HFFc6 (cell line): ENCODE measurements at places on chromosomes 1 and 21.
A peak's percentile ranks its signal among the peaks of the same experiment; 100 is the strongest.

GRCh38 chr1:90579212-90579802 lies 137.8 kb downstream of the BARHL2 start:
- peak; percentile 32 for DNase-seq

- no peak for DNase-seq
Observed at GRCh38 chr1:81505831-81506230, 294.9 kb upstream of the ADGRL2 start.

DNA sequence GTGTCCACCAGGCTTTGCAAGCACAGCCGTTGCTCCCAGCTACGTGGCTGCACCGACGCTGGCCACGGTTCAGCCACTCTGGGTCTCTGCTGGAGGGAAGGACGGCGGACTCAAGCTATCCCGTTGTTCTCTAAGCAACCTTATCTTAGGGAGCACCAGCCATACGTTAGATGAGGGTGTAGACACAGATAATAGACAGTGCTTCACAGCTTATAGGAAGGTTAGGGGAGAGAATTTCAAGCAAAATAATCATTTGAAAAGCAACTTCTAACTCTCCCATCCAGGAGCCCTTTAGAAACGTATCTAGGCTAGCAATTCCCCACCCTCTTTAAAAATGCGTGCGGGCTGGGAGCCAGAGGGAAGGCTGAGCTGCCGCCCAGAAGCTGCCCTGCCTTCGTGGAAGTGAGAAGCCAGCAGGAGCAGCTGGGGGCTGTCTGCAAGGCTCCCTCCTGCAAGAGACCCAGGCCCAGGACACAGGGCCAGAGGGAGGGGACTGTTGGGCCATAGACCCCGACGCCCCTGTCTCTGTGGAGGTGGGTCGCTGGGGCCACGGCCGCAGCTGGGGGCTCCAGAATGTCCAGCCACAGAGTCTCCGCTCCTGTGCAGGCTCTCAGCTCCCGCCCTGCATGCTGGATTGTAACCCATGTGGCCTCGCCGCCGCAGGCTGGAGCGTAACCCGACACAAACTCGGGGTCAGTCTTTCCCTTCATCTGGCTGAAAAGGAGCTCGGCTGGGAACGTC lies 31.2 kb upstream of the COL6A2 start:
- no peak for DNase-seq

DNA sequence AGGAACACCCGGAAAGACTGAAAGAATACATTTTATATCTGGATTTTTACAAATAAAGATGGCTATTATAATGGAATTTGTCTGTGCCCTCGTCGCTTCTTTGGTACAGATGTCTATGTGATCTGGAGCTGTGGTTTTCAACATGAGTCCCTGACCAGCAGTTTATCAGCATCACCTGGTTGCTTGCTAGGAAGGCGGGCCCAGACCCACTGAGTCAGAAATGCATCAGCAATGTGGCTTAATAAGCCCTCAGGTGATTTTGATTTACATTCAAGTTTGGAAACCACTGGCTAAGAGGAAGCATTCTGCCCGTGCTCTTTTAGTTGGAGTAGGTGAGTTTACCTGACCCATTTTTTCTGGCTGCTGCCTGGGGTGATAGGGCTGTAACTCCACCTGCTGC lies 31.7 kb downstream of the ATP1A1 start:
- no peak for DNase-seq

DNA sequence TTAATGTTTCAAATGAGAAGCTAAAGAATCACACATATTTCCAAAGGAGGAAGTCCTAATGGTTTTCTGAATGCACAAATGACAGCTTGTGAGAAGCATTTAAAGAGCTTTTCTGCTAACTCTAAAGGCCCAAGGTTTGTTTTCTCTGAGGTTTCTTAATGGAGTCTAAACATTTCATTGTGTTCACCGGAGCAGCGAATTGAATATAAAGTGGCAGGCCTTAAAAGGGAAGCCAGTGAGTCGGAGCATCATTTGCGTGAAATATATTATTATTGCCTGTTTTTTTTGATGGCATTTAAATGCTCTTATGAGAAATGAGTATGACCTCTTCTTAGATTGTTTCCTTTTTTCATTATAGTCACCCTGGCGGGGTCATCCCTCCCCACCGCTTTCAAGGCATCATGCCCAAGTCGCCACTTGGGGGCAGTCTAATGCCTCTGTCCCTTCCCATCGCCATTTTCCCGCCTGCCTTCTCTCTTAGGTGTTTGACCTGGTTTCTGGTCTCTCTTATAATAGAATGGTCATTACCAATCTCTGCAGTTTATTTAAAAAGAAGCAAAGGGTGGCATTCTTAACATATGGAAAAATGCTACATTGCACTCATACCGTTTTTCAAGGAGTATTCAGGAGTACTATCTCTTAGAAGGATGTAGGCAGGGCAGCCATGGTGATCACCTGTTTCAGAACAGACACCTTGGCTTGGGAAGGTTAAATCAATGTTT lies 25.3 kb upstream of the OVAAL start:
- DNase-seq, result peak; percentile 42

- no peak for DNase-seq
Observed at GRCh38 chr1:63142001-63142400, 180.4 kb upstream of the FOXD3 start.

- DNase-seq, result peak; percentile 20
Observed at GRCh38 chr1:42931108-42931539, 27.5 kb downstream of the SLC2A1 start.

DNA sequence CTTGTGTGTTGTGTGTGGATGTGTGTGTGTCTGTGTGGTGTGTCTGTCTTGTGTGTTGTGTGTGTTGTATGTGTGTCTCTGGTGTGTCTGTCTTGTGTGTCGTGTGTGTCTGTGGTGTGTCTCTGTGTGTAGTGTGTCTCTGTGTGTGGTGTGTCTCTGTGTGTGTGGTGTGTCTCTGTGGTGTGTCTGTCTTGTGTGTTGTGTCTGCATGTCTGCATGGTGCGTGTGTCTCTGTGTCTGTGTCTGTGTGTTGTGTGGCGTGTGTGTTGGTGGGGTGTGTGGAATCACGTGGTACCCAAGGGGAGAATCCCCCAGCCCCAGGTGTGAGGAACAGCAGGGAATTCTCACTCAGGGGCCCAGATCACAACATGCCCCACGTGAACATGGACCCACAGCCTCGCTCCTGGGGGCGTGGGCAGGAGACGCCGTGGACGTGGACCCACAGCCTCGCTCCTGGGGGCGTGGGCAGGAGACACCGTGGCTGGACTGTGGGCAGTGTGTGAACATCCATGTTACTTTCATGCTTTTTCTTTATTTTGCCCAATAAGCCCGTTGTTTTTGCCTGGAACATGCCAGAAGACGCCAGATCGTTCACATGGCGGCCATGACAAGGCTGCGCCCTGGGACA lies 67.8 kb downstream of the SLC19A1 start:
- DNase-seq, result no peak

GRCh38 chr21:38067086-38067739 lies 151.0 kb upstream of the KCNJ6 start:
- DNase-seq, result no peak

DNA sequence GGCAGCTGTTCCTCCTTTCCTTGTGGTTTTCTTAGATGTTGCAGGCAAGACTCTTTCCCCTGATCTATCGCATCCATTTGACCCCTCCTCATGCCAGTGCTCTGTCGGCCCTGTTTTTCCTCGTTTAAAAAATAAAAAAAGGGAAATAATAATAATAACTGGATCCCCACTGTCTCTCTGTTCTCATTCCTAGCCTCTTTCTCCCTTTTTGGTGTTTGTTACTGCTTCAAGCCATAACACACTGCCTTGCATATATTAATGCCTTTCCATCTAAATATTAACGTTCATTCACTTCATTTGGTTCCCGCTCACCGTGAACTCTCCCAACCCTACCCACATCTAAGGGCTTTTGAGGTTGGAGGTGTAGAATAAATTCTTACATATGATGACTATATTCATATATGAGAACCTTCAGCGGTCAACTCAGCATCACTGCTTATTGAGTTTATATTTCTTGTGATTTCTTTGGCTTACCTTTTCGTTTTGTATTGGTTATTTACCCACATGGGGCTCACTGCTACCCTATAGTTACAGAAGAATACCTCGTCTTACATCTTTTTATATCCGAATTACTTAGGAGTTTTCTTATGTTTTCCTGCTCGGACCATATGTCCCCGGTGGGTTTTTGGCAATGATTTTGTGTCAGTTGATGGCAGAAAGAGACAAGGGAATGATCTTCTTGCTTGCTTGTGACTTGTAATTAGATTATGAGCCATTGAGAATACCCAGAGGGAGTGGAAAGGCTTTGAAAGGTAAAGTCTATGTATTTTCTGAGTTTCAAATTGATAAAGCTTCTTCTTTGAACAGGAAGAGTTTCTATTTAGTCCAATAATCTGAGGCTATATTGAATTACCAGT lies 805 bp downstream of the ATG4C start:
- DNase-seq, result no peak

- DNase-seq, result peak; percentile 51
Observed at GRCh38 chr1:39575191-39576015, 1.2 kb downstream of the PABPC4 start.

GRCh38 chr1:151867321-151867720 lies 13.8 kb upstream of the THEM5 start:
- DNase-seq, result no peak

- no peak for DNase-seq
Observed at GRCh38 chr1:223747838-223748335, 35.5 kb downstream of the CAPN2 start.

DNA sequence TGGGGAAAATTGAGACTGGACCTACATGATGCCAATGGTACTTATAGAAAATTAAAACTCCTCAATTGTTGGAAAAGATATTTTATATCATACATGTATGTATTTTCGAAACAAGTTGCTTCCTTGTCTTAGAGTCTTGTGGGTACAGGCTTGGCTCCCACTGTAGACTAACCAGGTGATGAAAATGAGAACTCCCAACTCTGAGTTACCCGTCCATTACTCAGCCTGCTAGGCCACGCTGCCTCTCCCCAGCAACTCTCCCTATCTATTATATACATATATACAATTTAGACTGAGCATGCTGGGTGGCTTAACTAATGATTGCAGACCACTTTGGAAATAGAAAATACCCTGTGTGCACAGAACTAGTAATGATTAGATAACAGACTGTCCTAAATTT lies 628.7 kb downstream of the LMO4 start:
- DNase-seq, result no peak

DNA sequence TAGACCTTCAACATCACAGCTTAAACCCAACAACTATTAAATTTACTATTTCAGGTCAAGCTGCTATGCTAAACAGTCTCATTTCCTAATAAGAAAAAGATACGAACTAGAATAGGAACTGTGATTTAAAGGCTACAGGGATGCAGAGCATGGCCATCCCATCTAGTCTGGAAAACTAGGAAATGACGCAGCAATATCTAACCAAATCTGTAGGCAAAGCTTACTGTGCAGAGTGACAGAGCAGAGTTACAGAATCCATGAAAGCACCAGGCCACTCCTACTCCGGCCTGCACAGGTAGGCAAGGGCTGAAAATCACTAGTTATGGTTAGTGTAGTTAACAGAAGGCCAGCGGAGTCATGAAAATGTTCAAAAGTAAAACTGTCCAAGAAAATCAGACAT lies 2.1 kb downstream of the HLCS start:
- DNase-seq, result no peak

- peak; percentile 63 for DNase-seq
Observed at GRCh38 chr21:39441502-39442475, 3.8 kb downstream of the LCA5L start.

DNA sequence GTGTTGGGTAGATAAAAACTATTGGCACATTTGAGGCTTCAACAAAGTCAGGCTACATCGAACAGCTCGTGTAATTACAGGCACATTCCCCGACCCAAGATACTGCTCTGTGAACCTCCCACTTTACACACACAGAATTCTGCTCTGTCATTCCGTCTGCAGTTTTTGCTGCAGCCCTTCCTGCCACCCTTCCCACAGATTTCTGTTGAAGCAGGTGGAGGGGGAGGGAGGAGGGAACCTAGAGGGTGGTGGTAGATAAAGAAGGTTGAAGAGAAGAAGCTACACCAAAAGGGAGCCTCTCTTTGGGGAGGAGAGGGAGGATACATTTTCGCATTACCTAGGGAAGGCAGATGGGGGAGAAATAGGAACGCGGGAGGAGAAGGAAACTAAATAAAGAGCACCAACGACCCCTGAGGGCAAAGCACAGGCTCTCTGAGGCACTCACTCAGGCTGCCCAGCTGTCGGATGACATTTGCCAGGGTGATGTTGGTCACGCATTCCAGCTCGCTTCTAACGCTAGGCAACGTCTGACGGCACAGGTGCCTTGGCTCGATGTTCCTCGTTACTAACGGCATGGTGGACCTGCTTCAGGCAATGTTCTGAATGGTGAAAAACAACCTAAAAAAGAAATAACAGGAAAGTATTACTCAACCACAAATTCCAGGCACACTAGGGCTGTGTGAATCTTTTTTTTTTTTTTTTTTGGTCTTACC lies 36.0 kb downstream of the GPR3 start:
- no peak for DNase-seq
